ENCODE measurements at places on chromosomes 4 and X.

- DNase-seq = no peak
Observed at GRCh38 chr4:104489731-104490095, 5.0 kb downstream of the CXXC4 start.

DNA sequence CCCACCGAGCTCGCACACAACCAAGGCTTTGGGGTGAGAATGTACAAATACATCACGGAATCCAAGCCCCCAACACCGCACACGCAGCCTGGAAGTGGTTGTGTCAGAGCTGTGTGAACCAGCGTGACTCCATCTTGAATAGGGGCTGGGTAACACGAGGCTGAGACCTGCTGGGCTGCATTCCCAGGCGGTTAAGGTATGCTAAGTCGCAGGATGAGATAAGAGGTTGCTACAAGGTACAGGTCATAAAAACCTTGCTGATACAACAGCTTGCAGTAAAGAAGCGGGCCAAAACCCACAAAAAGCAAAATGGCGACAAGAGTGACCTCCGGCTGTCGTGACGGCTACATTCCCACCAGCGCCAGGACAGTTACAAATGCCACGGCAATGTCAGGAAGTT lies 258.4 kb downstream of the DHRSX start:
- no peak for DNase-seq

DNA sequence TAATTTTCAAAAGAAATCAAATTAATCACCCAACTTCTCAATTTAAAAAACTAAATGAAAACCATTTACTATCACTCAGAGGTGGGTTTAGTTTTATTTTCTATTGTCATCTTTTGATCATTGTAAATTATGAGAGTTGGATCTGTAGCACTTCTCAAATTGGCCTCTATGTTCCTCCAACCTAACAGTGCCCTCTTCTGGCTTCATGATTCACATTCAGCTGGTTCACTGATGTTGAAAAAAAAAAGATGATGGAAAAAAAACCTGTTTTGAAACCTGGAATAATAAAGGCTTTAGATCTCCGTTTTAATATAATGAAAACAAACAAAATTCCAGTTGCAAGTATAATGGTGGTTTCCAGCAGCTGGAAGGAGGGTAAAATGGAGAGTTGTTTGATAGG lies 2.4 kb upstream of the NBDY start:
- peak; percentile 80 for DNase-seq

DNA sequence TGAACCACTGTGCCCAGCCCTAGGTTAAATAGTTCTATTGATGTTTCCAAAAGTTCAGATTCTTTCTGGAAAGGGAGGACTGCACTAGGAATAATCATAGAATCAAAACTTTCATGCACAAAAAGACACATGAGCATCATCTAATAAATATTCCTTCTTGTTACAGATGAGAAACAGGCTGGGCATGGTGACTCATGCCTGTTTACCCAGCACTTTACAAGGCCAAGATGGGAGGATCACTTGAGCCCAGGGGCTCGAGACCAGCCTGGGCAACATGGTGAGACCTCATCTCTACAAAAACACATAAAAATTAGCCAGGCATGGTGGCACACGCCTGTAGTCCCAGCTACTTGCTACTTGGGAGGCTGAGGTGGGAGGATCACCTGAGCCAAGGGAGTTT lies 27.7 kb downstream of the LARP7 start:
- DNase-seq = no peak
